ENCODE measurements at places on chromosomes 3 and 15. TPM values are rescaled to one million over a fixed set of nuclear protein-coding genes. Genes with fewer than 3 reads are reported as not detected.

FBXO40 gene
- polyA plus RNA-seq = not detected

FANCD2OS gene
- polyA plus RNA-seq = not detected

ADAMTSL3 gene
- polyA plus RNA-seq = 1.6 TPM

CLRN1 gene
- 0.06 TPM for polyA plus RNA-seq

SLC24A5 gene
- polyA plus RNA-seq = 0.03 TPM

PLSCR2 gene
- not detected for polyA plus RNA-seq

ACKR4 gene
- 24.4 TPM for polyA plus RNA-seq

Data from small intestine (tissue), 16 donors.